Esophagus squamous epithelium (tissue), 5 donors: ENCODE measurements at places on chromosomes 1 and 21. TPM values are rescaled to one million over a fixed set of nuclear protein-coding genes. Genes with fewer than 3 reads are reported as not detected.

DEPDC1 gene
- total RNA-seq: 2.7 TPM

SPATA17 gene
- 0.13 TPM for total RNA-seq

VANGL2 gene
- total RNA-seq: 10.8 TPM

NR1I3 gene
- not detected for total RNA-seq

PIP5K1A gene
- 49.2 TPM for total RNA-seq

COL8A2 gene
- 4.0 TPM for total RNA-seq

DNA sequence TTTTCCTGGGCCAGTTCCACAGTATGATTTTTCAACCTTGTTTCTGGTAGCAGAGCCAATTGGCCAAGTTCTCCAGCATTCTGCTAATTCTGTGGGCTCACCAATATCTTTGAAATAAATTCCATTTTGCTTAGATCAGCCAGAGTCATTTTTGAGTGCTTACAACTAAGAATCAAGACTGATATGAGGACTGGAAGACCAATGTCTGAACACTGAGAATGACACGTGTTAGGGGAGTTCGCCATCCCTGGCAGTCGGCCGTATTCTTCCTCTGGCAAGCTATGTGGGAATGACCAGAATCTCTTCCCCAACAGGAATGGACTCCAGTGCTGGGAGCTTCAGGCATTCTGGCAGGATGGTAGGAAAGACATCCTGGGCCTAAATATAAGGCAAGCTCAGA lies 4.9 kb upstream of the TENT5C start:
- DNase-seq: no peak
- H3K4me3 ChIP-seq: no peak overlapping the region
- no peak overlapping the region for H3K27ac ChIP-seq
- peaks cover 14% of the 10 kb centered on the region for H3K4me1 ChIP-seq
- H3K36me3 ChIP-seq: no peaks in the 10 kb centered on the region

DNA sequence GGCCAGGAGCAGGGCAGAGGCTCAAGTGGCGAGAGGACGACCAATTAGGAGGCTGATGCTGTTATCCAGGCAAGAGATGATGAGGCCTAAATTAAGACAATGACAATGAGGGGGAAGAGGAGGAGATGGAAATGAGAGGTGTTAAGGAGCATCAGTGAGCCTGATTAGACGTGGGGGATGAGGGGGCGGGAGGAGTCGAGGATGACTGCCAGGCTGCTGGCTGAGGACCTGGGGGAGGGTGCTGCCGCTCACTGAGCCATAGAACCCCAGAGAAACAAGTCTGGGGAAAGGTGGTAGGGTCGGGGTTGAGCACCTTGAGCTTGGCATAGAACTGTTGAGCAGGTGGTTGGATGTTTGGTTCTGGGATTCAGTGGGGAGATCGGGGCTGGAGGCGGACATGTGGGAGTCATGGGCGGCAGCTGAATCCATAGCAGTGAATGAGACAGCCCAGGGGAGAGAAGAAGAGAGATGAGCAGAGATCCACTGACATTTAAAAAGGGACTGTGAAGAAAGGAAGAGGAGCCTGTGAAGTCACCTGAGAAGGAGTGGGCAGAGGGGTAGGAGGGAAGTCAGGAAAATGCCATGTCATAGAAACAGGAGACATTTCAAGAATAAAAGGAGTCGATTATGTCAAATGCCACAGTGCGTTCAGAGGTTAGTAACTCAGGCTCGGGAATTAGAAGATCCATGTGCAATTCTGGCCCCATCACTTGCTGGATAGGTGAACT lies 28.5 kb downstream of the DLGAP3 start:
- H3K4me1 ChIP-seq: no peaks in the 10 kb centered on the region
- no peak for DNase-seq
- H3K27ac ChIP-seq: no peak overlapping the region
- H3K36me3 ChIP-seq: no peaks in the 10 kb centered on the region
- no peak overlapping the region for H3K4me3 ChIP-seq

DNA sequence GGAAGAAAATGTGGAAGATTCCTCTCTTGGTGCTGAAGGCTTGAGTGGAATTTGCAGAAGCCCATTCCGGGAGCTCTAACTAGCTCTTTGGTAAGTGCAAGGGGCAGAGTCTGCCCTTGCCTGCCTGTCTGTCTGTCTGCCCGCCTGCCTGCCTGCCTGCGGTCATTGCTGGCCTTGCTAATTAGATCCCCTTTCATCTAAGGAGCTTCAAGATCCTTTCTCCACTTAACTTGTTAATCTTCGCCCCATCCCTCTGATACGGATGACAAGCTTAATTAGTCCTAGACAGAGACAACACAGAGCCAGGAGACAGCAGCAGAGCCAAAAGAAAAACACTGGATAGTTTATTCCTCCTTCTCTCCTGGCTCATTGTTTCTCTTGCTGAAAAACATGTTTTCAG lies 80.2 kb upstream of the GADD45A start:
- no peaks in the 10 kb centered on the region for H3K4me1 ChIP-seq
- no peak overlapping the region for H3K27ac ChIP-seq
- H3K27me3 ChIP-seq: no peaks in the 10 kb centered on the region
- no peaks in the 10 kb centered on the region for H3K36me3 ChIP-seq

DNA sequence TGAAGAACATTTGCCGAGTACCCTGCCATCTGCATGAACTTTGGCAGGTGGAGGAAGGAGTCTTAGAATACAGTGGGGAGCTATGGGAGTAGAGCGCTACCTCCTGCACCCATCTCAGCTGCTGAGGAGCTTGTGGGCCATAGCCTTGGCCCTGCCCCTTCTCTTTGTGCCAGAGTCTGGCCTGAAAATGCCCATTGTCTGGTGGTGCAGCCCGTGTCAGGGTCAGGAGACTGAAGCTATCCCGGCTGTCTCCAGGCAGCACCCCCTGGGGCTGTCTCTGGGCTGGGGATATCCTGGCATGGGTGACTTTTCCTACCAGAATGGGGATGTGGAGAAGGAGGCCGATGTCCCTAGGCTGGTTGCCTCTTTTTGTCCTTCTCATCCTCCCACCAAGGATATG lies 7.3 kb downstream of the IPO13 start:
- no peak for DNase-seq
- no peaks in the 10 kb centered on the region for H3K4me1 ChIP-seq
- peaks cover 20% of the 10 kb centered on the region for H3K36me3 ChIP-seq

GRCh38 chr1:223253916-223254315 lies 110.1 kb downstream of the SUSD4 start:
- DNase-seq: no peak
- no peaks in the 10 kb centered on the region for H3K27me3 ChIP-seq
- no peaks in the 10 kb centered on the region for H3K36me3 ChIP-seq
- peaks cover 30% of the 10 kb centered on the region for H3K4me1 ChIP-seq
- H3K27ac ChIP-seq: no peak overlapping the region
- no peak overlapping the region for H3K4me3 ChIP-seq

GRCh38 chr21:45799765-45800338 lies 156.3 kb downstream of the PCBP3 start:
- no peaks in the 10 kb centered on the region for H3K27me3 ChIP-seq
- no peaks in the 10 kb centered on the region for H3K36me3 ChIP-seq
- DNase-seq: no peak
- no peak overlapping the region for H3K4me3 ChIP-seq
- H3K27ac ChIP-seq: no peak overlapping the region
- H3K4me1 ChIP-seq: no peaks in the 10 kb centered on the region

DNA sequence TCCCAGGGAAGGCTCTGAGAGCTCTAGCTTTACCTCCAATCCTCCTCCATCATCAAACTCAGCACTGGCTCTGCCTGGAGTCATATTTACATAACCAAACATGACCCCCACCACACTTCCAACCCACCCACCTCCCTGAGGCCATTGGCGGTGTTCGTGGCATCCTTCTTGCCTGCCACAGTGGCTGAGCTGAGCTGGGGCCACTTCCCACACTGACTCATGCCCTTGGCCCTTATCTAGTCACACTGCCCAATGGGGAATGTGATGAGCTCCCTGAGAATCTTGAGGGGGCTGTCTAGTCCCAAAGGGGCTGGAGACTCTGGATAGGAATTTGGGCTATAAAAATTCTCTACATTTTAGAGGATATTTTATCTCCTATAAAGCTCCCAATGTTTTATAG lies 230.9 kb upstream of the IRF2BP2 start:
- H3K36me3 ChIP-seq: no peaks in the 10 kb centered on the region
- no peak overlapping the region for H3K4me3 ChIP-seq
- peaks cover 9% of the 10 kb centered on the region for H3K4me1 ChIP-seq
- DNase-seq: no peak

- H3K27ac ChIP-seq: peak overlapping the region; percentile 9
- H3K36me3 ChIP-seq: no peaks in the 10 kb centered on the region
- no peak overlapping the region for H3K4me3 ChIP-seq
- DNase-seq: no peak
- H3K4me1 ChIP-seq: peaks cover 22% of the 10 kb centered on the region
Observed at GRCh38 chr1:168767894-168768584, 39.0 kb upstream of the DPT start.

- H3K27me3 ChIP-seq: no peaks in the 10 kb centered on the region
- no peaks in the 10 kb centered on the region for H3K4me1 ChIP-seq
- no peaks in the 10 kb centered on the region for H3K36me3 ChIP-seq
- H3K4me3 ChIP-seq: no peak overlapping the region
Observed at GRCh38 chr1:61968869-61969268, 225.8 kb upstream of the L1TD1 start.

- no peaks in the 10 kb centered on the region for H3K36me3 ChIP-seq
- no peak for DNase-seq
Observed at GRCh38 chr1:216173376-216173995, 249.8 kb downstream of the USH2A start.

GRCh38 chr1:26831546-26832248 lies 5.2 kb downstream of the ZDHHC18 start:
- DNase-seq: no peak
- no peak overlapping the region for H3K27ac ChIP-seq
- peaks cover 24% of the 10 kb centered on the region for H3K4me1 ChIP-seq
- no peak overlapping the region for H3K4me3 ChIP-seq
- H3K27me3 ChIP-seq: no peaks in the 10 kb centered on the region

DNA sequence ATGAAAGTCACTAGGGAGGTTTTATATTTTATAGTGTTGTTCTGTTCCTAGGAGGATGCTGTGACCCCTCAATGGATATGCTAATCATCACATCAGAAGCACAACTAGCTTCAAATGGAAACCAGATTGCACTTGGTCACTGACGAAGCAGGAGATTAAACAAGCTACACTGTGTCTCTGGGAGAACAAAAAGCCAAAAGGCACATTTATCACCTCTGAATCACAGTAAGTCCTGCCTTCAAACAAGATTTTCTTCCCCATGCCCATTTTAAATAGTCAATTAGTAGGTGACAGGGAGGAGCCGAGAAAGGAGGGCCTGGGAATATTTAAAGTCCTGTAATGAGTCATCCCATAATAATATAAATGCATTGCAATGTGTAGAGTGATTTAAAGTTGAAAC lies 38.1 kb downstream of the RGS2 start:
- peak overlapping the region; percentile 21 for H3K27ac ChIP-seq
- H3K4me1 ChIP-seq: peaks cover 10% of the 10 kb centered on the region
- H3K36me3 ChIP-seq: no peaks in the 10 kb centered on the region
- H3K4me3 ChIP-seq: no peak overlapping the region

DNA sequence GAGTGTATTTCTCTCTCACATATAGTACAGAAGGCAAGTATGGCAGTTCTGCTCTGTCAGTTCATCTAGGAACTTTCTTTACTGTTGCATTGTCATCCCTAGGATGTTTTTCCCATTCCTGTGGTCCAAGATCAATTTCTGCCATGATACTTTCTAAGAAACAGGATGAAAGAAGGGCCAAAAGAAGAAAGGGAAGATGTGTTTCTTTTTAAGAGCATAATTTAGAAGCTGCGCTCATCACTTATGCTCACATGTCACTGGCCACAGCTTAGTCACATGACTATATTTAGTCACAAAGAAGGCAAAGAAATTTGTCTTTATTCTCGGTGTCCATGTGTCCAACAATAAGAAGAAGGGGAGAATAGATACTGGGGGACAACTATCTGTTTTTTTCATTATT lies 7.0 kb upstream of the MAST2 start:
- H3K36me3 ChIP-seq: no peaks in the 10 kb centered on the region
- H3K4me3 ChIP-seq: no peak overlapping the region
- H3K27me3 ChIP-seq: no peaks in the 10 kb centered on the region
- no peak for DNase-seq
- no peaks in the 10 kb centered on the region for H3K4me1 ChIP-seq
- no peak overlapping the region for H3K27ac ChIP-seq

- no peak overlapping the region for H3K4me3 ChIP-seq
- no peak for DNase-seq
- H3K27me3 ChIP-seq: no peaks in the 10 kb centered on the region
- H3K36me3 ChIP-seq: no peaks in the 10 kb centered on the region
- no peak overlapping the region for H3K27ac ChIP-seq
- peaks cover 3% of the 10 kb centered on the region for H3K4me1 ChIP-seq
Observed at GRCh38 chr1:168974117-168974516, 132.4 kb upstream of the ATP1B1 start.

- H3K27me3 ChIP-seq: peaks cover 2% of the 10 kb centered on the region
- peak overlapping the region; percentile 81 for H3K4me3 ChIP-seq
- peaks cover 9% of the 10 kb centered on the region for H3K4me1 ChIP-seq
- peak overlapping the region; percentile 76 for H3K27ac ChIP-seq
- no peaks in the 10 kb centered on the region for H3K36me3 ChIP-seq
- no peak for DNase-seq
Observed at GRCh38 chr21:42652527-42653230, 742 bp upstream of the PDE9A start.

DNA sequence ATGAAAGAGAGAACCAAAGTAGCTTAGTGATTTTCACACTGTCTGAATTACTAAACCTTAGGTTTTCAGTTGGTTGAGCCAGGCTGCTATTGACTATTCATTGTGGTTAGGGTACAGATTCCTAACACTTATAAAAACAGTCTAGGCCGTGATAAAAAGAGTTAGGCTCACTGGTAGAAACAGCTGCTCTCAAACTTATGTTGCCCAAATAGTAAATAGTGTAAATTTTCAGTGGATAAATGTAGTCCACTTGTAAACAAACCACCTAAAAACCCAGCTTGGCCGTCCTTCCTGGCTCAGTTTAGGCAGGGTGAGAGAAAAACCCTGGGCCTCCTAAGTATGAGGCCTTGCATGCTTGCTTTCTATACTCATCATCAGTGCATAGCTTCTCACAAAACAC lies 34.9 kb downstream of the ARID1A start:
- H3K4me3 ChIP-seq: no peak overlapping the region
- H3K27ac ChIP-seq: no peak overlapping the region
- H3K36me3 ChIP-seq: peaks cover 64% of the 10 kb centered on the region

- no peaks in the 10 kb centered on the region for H3K4me1 ChIP-seq
- DNase-seq: no peak
- H3K27me3 ChIP-seq: no peaks in the 10 kb centered on the region
- no peak overlapping the region for H3K27ac ChIP-seq
- H3K36me3 ChIP-seq: no peaks in the 10 kb centered on the region
Observed at GRCh38 chr1:30535595-30536325, 187.6 kb downstream of the MATN1 start.

DNA sequence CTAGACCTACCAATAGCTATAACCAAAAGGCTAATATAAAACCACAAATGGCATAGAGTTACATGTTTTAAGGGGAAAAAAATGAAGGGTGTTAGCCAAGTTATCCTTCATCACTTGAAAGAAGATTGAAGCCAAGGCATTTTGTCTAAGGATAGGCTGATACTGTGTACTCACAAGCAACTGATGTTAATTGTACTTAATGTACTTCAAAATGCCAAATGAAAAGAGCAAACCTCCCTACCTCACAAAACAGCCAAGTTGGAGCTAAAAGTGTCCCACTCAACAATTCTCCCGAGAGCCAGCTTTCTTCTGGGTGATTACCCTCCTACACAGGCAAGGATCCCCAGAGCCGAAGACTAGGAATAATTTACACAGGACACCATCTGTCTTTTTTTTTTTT lies 4.4 kb upstream of the IGSF3 start:
- H3K36me3 ChIP-seq: no peaks in the 10 kb centered on the region
- peaks cover 3% of the 10 kb centered on the region for H3K4me1 ChIP-seq
- H3K27me3 ChIP-seq: no peaks in the 10 kb centered on the region
- no peak for DNase-seq
- no peak overlapping the region for H3K27ac ChIP-seq

- H3K27ac ChIP-seq: no peak overlapping the region
- no peaks in the 10 kb centered on the region for H3K27me3 ChIP-seq
- no peaks in the 10 kb centered on the region for H3K36me3 ChIP-seq
- no peaks in the 10 kb centered on the region for H3K4me1 ChIP-seq
- no peak for DNase-seq
Observed at GRCh38 chr1:99051611-99052283, 47.1 kb upstream of the PLPPR5 start.
